ENCODE measurements at places on chromosomes 13 and 19.

DNA sequence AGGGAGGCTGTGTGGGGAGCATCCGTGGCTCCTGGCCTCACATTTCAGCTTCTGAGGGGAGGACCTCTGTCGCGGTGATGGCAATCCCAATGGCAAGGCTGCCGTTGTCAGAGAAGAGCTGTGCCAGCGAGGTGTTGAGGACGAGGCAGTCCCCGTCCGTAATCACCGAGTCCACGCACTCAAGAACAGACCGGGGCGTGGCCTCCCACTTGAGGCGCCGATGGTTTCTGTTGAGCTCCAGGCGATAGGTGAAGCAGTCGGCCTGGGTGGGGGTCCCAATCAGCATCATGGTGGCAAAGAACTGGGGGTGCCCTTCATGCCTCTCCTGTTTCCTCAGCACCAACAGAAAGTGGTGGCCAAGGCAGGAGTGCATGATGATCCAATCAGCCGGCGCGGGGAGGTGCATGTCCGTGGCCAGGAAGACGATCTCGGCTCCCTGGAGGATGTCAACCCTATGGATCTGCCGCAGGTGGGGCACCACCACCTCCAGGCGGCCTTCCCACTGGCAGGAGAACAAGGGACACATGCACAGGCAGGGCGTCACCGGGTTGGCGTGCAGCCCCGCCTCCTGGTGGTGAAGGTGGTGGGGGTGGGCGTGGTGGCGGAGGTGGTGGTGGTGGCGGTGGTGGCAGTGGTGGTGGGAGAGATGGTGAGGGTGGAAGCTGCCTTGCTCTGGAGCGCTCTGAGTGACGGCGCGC, 68.1 kb downstream of the SIAH3 start:
- no peak overlapping the region for H3K27ac ChIP-seq
- no peak for DNase-seq
- no peak overlapping the region for H3K4me3 ChIP-seq
- no peaks in the 10 kb centered on the region for H3K36me3 ChIP-seq

- H3K4me1 ChIP-seq: peaks cover 1% of the 10 kb centered on the region
- H3K36me3 ChIP-seq: peaks cover 6% of the 10 kb centered on the region
- H3K27me3 ChIP-seq: peaks cover 4% of the 10 kb centered on the region
- DNase-seq: no peak
Observed at GRCh38 chr13:28451482-28452217, 43.3 kb downstream of the FLT1 start.

DNA sequence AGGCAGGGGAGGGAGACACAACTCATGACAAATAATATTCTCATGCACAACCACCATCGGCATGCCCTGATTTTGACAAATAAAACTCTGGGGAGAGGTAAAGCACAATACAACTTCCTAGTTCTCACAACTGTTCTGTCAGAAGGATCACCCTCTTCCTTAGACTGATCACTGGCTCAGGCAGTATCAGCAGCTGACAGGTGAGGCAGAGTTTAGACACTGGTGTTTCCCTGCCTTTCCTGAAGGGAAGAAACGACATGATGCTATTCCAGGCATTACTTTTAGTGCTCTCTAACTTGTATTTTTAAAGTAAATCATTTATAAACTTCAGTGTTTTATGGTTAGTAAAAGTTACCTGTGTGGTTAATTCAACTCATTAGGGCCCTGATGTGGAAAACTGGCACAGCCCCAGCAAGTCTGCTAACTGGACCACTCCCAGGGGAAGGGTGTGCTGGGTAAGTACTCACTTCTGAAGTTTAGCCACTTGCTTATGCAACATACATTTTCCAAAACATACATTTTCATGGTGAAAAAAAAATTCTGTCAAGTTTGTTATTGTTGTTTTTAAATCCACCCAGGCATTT, 82.8 kb downstream of the CRYL1 start:
- H3K4me1 ChIP-seq: peaks cover 8% of the 10 kb centered on the region
- no peaks in the 10 kb centered on the region for H3K27me3 ChIP-seq
- no peak overlapping the region for H3K4me3 ChIP-seq
- H3K27ac ChIP-seq: no peak overlapping the region
- DNase-seq: no peak

DNA sequence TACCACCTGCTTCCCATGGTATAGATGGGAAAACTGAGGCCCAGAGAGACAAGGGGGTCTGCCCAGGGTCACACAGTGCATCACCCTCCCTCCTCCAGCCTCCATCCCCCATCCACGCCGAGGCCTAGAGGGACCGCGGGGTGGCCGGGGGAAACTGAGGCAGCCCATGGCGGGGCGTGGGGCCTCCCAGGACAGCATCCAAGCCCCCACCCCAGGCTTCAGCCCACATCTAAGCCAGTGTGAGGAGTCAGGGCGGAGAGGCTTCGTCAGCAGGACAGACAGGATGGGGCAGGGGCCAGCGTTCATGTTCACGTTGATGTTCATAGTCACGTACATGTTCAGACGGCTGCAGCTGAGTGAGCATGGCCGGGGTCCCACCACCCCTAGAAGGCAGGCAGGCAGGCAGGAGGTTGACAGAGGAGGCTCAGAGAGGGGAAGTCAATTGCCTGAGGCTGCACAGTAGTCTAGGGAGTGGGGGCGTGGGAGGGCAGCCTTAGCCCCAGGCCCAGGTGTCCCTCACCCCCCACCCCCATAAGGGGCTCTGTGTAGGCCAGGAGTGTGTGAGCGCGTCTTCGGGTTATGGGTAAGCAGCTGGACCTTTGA, 23.3 kb downstream of the SMIM24 start:
- no peak for DNase-seq
- no peak overlapping the region for H3K4me3 ChIP-seq
- H3K36me3 ChIP-seq: peaks cover 6% of the 10 kb centered on the region
- H3K27ac ChIP-seq: no peak overlapping the region
- H3K4me1 ChIP-seq: no peaks in the 10 kb centered on the region

GRCh38 chr19:5341448-5341820, 822 bp upstream of the PTPRS start:
- peaks cover 53% of the 10 kb centered on the region for H3K27me3 ChIP-seq
- H3K36me3 ChIP-seq: no peaks in the 10 kb centered on the region
- H3K4me3 ChIP-seq: no peak overlapping the region
- no peak for DNase-seq
- H3K4me1 ChIP-seq: peaks cover 17% of the 10 kb centered on the region

GRCh38 chr13:75620020-75620419, 16.1 kb upstream of the LMO7 start:
- H3K4me3 ChIP-seq: no peak overlapping the region
- DNase-seq: no peak
- no peaks in the 10 kb centered on the region for H3K4me1 ChIP-seq
- H3K27ac ChIP-seq: no peak overlapping the region
- peaks cover 8% of the 10 kb centered on the region for H3K36me3 ChIP-seq

- H3K4me1 ChIP-seq: peaks cover 43% of the 10 kb centered on the region
- no peak overlapping the region for H3K4me3 ChIP-seq
- H3K27ac ChIP-seq: no peak overlapping the region
- no peak for DNase-seq
- H3K36me3 ChIP-seq: no peaks in the 10 kb centered on the region
- H3K27me3 ChIP-seq: no peaks in the 10 kb centered on the region
Observed at GRCh38 chr19:8393192-8393870, 3.2 kb downstream of the RAB11B start.

- no peak overlapping the region for H3K4me3 ChIP-seq
- no peak for DNase-seq
- peaks cover 23% of the 10 kb centered on the region for H3K4me1 ChIP-seq
- H3K36me3 ChIP-seq: no peaks in the 10 kb centered on the region
- no peaks in the 10 kb centered on the region for H3K27me3 ChIP-seq
Observed at GRCh38 chr19:17499648-17500446, 11.6 kb upstream of the PGLS start.

- no peak overlapping the region for H3K4me3 ChIP-seq
- H3K36me3 ChIP-seq: no peaks in the 10 kb centered on the region
- peaks cover 3% of the 10 kb centered on the region for H3K4me1 ChIP-seq
- DNase-seq: no peak
- no peak overlapping the region for H3K27ac ChIP-seq
Observed at GRCh38 chr13:102726430-102726829, 31.6 kb upstream of the METTL21C start.

- H3K27ac ChIP-seq: no peak overlapping the region
- H3K27me3 ChIP-seq: no peaks in the 10 kb centered on the region
Observed at GRCh38 chr19:49858088-49858985, 7.4 kb downstream of the PTOV1 start.

DNA sequence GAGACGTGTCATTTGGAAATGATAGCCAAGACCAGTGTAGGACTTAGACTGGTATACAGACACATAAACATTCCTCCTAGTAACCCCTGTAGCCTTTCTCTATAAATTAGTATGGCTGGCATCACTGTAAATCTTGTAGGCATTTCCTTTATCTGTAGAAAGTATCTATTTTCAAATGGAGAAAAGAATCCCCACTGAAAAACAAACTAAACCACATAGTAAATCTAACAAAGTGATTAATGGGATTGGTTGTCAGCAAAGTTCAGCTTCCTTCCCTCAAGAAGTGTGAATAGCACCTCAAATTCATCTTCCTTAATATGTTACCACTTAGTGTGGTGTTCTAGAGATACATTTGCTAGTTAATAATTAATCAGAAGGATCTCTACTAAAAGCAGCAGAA, 119.4 kb upstream of the NBEA start:
- no peak overlapping the region for H3K27ac ChIP-seq
- H3K4me3 ChIP-seq: no peak overlapping the region
- H3K27me3 ChIP-seq: peaks cover 2% of the 10 kb centered on the region
- H3K4me1 ChIP-seq: no peaks in the 10 kb centered on the region

GRCh38 chr13:85420136-85420535, 379.1 kb downstream of the SLITRK6 start:
- H3K4me1 ChIP-seq: no peaks in the 10 kb centered on the region
- no peak for DNase-seq
- H3K4me3 ChIP-seq: no peak overlapping the region
- no peaks in the 10 kb centered on the region for H3K27me3 ChIP-seq
- H3K27ac ChIP-seq: no peak overlapping the region

- H3K27ac ChIP-seq: no peak overlapping the region
- H3K27me3 ChIP-seq: no peaks in the 10 kb centered on the region
- no peaks in the 10 kb centered on the region for H3K36me3 ChIP-seq
- H3K4me1 ChIP-seq: no peaks in the 10 kb centered on the region
- DNase-seq: no peak
- no peak overlapping the region for H3K4me3 ChIP-seq
Observed at GRCh38 chr13:64314331-64314730, 2898.7 kb upstream of the PCDH20 start.

DNA sequence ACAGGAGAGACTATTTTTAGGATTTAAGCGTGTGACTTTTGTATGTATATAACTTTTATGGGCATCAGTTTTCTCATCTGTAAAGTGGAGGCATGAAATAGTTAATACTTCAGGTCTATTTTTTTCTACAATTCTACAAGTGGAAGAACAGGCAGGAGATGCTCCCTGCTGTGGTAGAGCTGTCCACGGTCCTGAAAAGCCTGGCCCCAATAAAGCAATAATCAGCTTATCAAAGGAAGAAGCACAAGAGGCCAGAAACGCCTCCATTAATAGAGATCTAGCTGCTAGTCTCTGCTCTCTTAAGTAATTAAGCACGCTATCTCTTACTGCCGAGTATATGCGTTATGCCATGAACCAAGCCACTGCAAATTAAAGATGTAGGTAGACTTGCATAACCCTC, 28.0 kb upstream of the WASF3 start:
- DNase-seq: peak; percentile 30
- H3K4me1 ChIP-seq: no peaks in the 10 kb centered on the region
- H3K27ac ChIP-seq: no peak overlapping the region
- H3K4me3 ChIP-seq: no peak overlapping the region
- no peaks in the 10 kb centered on the region for H3K27me3 ChIP-seq

- H3K27ac ChIP-seq: no peak overlapping the region
- H3K4me3 ChIP-seq: no peak overlapping the region
- no peaks in the 10 kb centered on the region for H3K27me3 ChIP-seq
- H3K36me3 ChIP-seq: no peaks in the 10 kb centered on the region
- no peaks in the 10 kb centered on the region for H3K4me1 ChIP-seq
Observed at GRCh38 chr19:27885359-27885758, 1327.6 kb downstream of the UQCRFS1 start.

DNA sequence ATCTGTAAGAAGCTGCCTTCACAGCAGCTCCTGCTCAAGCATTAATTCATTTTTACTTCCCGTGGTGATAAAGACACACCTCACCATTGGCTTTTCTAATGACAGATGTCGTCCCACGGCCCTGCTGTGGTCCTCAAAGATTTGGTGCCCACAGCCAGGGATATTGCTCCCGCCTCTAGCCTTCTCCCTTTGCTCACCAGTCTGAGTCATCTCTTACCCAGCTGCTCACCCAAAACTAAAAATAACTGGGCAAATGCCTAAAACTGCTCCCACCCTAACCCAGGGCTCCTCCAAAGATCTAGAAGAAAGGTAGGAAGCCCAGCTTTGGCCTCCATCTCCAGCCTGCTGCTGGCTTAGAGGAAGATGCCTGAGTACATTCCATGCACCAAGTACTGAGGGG, 371.1 kb upstream of the ZNF507 start:
- H3K4me3 ChIP-seq: no peak overlapping the region
- no peaks in the 10 kb centered on the region for H3K36me3 ChIP-seq
- H3K27ac ChIP-seq: no peak overlapping the region
- no peak for DNase-seq

GRCh38 chr19:49875177-49875576, 2.0 kb downstream of the AKT1S1 start:
- H3K4me1 ChIP-seq: peaks cover 37% of the 10 kb centered on the region
- no peak overlapping the region for H3K4me3 ChIP-seq
- no peak for DNase-seq
- H3K36me3 ChIP-seq: peaks cover 11% of the 10 kb centered on the region
- H3K27ac ChIP-seq: peak overlapping the region; percentile 65
- no peaks in the 10 kb centered on the region for H3K27me3 ChIP-seq

GRCh38 chr13:75666646-75667351, 30.7 kb downstream of the LMO7 start:
- no peaks in the 10 kb centered on the region for H3K27me3 ChIP-seq
- no peaks in the 10 kb centered on the region for H3K4me1 ChIP-seq
- H3K27ac ChIP-seq: no peak overlapping the region
- no peak for DNase-seq
- H3K36me3 ChIP-seq: no peaks in the 10 kb centered on the region
- no peak overlapping the region for H3K4me3 ChIP-seq

- no peak for DNase-seq
- no peaks in the 10 kb centered on the region for H3K4me1 ChIP-seq
- no peaks in the 10 kb centered on the region for H3K36me3 ChIP-seq
- H3K4me3 ChIP-seq: no peak overlapping the region
- H3K27ac ChIP-seq: no peak overlapping the region
Observed at GRCh38 chr19:20964798-20965197, 41.7 kb downstream of the ZNF85 start.

DNA sequence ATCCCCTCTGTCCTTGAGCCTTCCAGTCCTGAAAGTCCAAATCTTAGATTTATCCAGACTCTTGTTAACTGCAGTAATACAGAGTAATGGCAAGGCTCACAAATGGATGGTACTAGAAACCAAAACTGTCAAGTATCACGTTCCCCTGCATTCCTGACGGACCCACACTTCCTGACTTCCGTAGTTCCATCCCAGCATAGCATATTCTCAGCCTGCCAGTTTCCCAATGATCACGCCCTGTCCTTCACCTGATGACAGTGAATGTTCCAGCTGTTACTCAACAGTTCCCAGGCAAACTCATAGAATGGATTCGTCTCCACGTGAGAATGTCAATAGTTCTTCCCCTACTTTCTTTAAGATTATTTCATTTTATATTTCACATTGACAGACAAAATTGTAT, 33.6 kb downstream of the SLC7A1 start:
- no peak overlapping the region for H3K27ac ChIP-seq
- peaks cover 9% of the 10 kb centered on the region for H3K36me3 ChIP-seq
- H3K4me3 ChIP-seq: no peak overlapping the region
- H3K27me3 ChIP-seq: no peaks in the 10 kb centered on the region

Data from activated naive CD8-positive, alpha-beta T cell treated with anti-CD3 and anti-CD28 coated beads, Interleukin-2, amount 50 U/mL, for 24 hours (primary cell).